ENCODE measurements at places on chromosomes 16 and 17. TPM values are rescaled to one million over a fixed set of nuclear protein-coding genes. Genes with fewer than 3 reads are reported as not detected.

GNG13 gene
- total RNA-seq: not detected

PRSS33 gene
- not detected for total RNA-seq

DOC2A gene
- total RNA-seq: 2.6 TPM

MYH13 gene
- not detected for total RNA-seq

NUP85 gene
- 105 TPM for total RNA-seq

TBC1D3C gene
- total RNA-seq: 0.06 TPM

HEXIM1 gene
- 50.6 TPM for total RNA-seq

SRCIN1 gene
- 2.8 TPM for total RNA-seq

SMIM36 gene
- not detected for total RNA-seq

CCL8 gene
- not detected for total RNA-seq

FOXN1 gene
- total RNA-seq: 0.02 TPM

TSPAN10 gene
- 4.4 TPM for total RNA-seq

ADAP2 gene
- 3.7 TPM for total RNA-seq

ENPP7 gene
- not detected for total RNA-seq

NLGN2 gene
- 15.6 TPM for total RNA-seq

PRSS27 gene
- 1.00 TPM for total RNA-seq

CRYBA1 gene
- not detected for total RNA-seq

OR3A3 gene
- total RNA-seq: not detected

PYDC1 gene
- not detected for total RNA-seq

CCL2 gene
- 69.5 TPM for total RNA-seq

SCIMP gene
- not detected for total RNA-seq

All from A549 treated with DMSO at 1 μM for 4 hours (cell line).